ENCODE measurements at places on chromosomes 5 and 9.

DNA sequence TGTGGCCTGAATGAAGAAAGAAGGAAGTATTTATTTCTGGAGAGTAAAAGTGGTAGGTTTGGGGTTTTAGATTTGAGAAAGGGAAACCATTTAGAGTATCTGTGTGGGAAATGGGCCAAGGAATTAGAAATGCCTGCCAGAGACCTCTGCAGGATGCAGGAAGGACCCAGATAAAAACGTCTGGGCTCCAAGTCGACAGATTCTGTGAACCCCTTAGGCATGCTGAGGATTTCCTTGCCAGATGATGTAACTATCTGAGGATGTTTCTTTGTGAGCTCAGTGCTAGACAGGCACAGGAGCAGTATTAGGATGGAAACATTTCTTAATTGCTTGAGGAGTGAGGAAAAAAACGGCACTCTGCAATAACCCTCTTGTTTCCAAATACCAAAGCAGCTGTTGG is 251.8 kb upstream of the DMRT1 start:
- DNase-seq = no peak

DNA sequence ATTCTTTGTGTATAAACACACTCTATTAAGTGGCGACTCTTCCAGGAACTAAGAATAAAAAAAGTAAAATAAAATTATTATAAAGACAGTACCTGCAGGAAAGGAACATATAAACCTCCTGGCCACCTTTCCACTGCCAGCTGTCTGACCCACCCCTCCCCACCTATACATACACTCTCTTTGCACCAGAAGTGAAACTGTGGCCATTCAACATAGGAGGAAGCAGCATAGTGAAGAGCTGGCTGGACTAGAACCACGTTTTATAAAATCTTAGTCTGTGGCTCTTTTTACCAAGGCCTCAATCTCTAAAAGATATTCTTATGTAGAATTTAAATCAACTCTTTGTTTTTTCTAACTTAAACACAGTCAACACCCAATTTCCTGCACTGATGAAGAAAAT is 289.6 kb downstream of the GABRB2 start:
- DNase-seq = no peak

DNA sequence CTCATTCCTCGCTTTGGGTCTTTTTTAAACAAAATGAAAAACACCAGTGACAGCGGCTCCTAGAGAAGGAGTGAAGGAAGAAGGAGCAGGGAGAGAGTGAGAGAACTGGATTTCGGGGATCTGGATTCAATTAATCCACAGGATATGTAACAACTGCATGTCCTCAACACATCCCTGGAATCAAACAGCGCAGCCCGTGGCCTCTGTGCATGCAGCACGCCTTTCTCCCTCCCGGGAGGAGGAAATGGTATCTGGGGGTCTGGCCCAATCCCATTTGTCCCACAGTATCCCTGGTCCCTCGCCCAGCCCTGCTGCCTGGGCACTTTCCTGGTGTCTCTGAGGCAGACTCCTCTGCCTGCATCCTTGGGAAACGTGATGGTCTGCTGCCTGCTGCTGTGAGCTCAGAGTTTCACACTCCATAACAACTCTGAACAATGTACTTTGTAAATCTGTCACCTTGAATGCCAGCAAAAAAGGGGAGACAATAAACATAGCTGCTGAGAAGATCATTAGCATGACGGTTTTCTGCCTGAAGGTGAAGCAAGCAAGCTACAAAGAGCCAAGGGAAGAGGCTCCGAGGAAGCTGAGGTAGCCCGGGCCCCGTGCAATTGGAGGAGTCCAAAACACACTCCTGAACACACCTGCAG is 56.1 kb downstream of the PTCH1 start:
- no peak for DNase-seq

DNA sequence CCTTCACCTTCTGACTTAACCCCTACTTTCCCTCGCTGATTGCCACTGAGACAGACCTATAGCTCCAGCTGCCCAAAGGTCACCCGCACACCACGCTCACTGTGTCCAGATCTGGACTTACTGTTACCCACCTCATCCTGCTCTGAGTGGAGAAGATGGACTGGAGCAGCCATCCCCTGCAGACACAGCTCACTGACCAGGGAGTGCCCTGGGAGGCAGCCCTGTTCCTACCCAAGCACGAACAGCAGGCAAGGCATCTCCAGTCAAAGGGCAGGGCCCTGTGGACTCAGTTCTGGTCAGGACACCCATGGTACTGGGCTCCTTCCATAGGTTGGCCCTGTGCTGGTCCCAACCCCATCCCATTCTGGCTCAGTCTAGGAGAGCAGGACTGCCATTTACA is 9.5 kb upstream of the BARX1 start:
- no peak for DNase-seq

DNA sequence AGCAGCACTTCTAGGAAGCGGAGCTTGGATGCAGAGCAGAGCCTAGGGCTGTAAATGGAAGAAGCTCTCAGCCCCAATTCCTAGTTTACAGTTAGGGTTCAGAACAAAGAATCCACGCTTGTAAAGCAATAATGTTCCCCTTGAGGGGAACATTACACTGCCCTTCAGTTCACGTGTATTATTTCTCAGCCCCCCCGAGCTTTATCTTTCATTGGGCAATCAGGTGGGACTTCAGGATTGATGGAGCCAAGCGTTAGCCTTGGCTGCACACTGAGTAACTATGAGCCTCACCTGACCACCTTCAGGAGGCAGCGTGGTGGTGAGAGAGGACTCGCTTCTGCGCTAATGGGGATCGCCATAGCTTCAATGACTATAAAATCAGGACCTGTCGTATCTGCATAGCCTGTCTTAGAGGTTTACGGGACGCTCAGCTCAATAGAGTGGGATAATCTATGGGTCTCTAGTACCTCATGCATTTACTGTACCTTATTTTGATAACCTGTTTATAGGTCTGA is 157.0 kb upstream of the RASEF start:
- DNase-seq = no peak

DNA sequence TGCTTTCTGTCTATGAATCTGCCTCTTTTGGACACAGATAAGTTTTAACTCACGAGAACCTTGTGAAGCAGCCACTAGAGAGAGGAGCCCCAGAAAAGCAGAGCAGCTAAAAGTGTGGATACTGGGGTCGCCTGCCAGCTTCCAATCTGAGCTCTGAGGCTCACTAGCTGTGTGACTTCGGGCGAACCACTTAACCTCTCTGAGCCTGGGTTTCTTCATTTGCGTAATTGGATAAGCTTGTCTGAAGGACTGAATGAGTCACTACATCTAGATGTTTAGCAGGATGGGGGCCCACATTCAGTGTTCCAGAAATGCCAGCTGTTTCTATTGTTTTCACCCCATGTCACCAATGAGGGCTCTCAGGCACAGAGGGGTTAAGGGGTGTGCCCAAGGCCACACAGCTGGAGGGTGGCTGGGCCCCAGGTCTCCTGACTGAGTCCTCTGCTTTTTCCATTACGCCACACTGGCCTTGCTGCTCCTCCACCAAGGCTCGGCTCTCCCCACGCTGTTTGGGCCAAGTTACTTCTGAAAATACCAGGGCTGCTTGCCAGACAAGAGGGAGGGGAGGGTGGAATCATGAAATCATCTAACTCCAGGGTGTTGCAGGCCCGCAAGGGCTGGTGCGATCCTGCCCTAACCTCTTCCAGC is 36.2 kb downstream of the SH3PXD2B start:
- no peak for DNase-seq

GRCh38 chr9:85079349-85079748 is 409.8 kb downstream of the NTRK2 start:
- DNase-seq = no peak

- no peak for DNase-seq
Measured at GRCh38 chr9:120421977-120422376, 158.0 kb downstream of the CDK5RAP2 start.

DNA sequence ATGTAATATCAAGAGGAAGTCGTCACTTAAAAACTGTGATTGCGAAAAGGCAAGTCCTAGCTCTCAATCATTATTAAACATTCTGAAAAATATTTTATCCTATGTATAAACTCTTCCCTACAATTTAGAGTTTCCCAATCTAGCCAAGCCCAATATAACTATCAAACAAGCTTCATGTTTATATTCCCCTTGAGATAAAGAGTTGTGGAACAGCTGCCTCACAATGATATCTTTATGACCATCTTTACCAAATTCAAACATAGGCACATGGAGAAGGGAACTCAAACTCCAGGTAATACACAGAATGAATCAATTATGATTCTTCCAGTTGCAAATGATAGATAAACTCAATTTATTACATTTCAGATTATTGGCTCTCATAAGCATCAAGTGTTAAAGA is 1468.7 kb downstream of the EFNA5 start:
- DNase-seq = no peak

DNA sequence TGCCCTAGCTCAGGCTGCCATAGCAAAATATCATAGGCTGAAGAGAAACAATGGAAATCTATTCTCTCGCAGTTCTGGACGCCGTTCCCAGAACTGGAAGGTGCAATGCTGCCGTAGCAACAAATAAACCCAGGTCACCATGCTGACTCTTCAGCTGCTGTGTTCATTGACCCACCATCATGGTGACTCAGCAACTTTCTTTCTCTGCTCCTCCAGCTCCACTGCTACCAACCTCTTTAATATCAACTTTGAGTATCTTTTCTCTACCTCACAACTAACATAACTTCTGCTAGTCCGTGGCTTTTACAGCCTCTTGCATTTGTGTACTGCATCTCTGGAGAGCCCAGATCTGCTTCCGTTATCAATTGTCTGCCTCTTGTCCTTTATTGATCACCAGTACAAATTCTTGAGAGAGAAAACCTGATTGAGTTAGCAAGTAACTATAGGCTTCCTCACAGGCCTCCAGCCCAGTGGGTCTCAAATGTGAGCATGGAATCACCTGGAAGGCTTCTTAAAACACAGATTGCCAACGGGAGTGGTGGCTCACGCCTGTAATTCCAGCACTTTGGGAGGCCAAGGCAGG is 47.3 kb upstream of the SLC30A5 start:
- no peak for DNase-seq

DNA sequence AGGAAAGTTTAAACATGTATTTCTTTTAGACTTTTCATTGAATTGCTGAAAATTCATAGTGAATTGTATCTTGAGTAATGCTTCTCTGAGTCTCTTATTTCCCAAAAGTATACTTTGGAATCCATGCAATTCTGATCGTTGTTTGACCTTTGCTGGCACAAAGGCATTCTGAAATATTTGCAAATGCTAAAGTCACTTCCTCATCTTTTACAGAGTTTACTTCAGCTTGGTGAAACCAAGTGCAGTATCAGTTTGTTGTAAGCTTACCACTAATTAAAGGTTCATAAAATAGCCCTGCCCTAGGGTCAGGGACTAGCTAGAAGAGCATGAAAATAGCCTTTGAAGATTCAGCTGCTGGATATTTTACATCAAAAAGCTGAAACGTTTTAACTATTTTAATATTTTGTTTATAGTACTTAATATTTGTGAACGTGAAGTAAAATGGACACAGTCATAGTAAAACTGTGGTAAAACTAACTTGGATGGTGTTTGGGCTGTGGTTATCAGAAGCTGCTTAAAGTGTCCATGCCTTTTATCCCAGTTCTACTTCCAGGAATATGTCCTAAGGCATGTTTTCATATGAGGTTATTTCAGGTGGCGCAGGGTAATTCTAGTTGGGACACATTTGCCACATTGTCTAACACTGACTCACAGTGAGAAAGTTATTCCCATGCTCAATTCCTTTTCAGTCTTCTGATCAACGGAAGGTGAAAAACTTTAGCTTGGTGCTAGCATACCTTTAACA is 45.3 kb downstream of the SLC22A5 start:
- no peak for DNase-seq

DNA sequence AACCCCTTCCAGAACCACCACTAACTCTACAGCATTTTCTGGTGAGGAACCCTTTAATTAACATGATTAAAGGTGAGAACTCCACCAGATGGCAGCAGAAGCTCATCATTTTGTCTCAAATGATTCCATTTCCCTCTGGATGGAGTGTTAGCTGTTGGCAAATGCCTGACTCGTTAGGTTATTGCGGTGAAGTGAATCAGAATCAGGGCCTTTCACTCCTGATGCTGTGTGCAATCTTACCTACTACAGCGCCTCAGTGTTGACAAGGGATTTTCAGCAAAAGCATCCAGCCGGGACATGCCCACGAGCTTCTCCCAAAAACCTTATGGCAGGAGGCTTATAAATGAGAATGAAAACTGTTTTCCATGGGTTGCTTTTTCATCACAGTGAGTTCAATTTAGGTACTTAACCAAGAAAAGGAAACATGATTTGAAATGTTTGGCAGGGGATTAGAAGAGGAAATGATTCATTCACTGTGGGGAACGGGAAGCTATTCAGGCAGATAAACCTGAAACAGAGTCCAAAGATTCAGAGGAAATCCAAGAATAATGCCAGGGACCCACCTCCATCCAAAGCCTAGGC is 48.0 kb upstream of the CAST start:
- DNase-seq = no peak

GRCh38 chr9:3509926-3510325 is 15.9 kb downstream of the RFX3 start:
- DNase-seq = no peak

- DNase-seq = no peak
Measured at GRCh38 chr9:135765416-135765815, 63.4 kb downstream of the KCNT1 start.

GRCh38 chr5:66080664-66081063 is 63.4 kb upstream of the SREK1 start:
- DNase-seq = no peak

- no peak for DNase-seq
Measured at GRCh38 chr9:108933231-108933717, 650 bp downstream of the ELP1 start.

DNA sequence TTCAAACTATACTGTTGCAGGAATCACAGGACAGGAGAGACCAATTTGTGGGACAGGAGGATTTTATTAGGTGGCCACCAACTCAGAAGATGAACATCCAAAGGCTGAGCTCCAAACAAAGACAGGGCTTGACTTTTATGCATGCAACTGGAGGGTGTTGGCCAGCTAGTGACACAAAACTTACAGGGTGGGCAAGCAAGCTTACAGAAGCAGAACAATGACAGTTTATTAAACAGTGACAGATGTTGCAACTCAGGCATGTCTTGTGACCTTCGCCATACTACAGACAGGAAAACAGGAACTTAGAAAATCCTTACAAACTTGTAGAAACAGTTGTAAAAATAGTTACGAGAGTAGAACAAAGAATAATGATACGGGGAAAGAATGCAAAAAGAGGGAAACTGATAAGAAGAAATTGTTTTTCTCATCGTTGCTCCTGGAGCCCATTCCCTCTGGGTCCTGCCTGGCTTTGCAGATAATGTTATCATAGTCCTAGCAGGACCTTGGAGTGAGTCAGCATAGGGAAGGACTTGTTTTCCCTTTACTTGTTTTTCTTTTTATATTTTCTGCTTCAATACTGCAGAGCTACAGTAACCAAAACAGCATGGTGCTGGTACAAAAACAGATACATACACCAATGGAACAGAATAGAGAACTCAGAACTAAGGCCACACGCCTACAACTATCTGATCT is 2083.0 kb upstream of the ACO1 start:
- DNase-seq = no peak

Measured in stimulated activated CD4-positive, alpha-beta T cell treated with anti-CD3 and anti-CD28 coated beads, Interleukin-15, amount 100 ng/mL, for 1 hour (primary cell).